ENCODE measurements at places on chromosomes 3 and 15.

GRCh38 chr3:21435871-21436270 lies 315.1 kb downstream of the ZNF385D start:
- H3K36me3 ChIP-seq, result no peaks in the 10 kb centered on the region
- H3K4me3 ChIP-seq, result no peak overlapping the region
- H3K27ac ChIP-seq, result no peak overlapping the region
- H3K4me1 ChIP-seq, result no peaks in the 10 kb centered on the region
- no peak for DNase-seq

DNA sequence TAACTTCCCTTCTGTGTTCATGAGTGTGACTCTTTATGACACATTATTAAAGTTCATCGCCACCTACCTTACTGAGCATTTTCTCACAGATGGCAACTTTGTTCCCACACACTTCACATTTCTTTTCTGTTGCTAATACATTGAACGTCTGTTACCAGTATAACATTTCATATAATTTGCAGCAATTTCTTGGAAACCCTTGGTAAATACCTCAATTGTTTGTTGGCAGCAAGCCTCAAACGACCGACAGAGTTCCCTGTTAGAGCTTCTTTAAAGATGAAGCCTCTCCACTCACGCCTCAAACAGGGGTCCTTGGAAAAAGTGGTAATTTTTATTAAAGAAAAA lies 3.2 kb upstream of the CHSY1 start:
- H3K4me1 ChIP-seq, result peaks cover 4% of the 10 kb centered on the region
- no peak for DNase-seq
- H3K4me3 ChIP-seq, result no peak overlapping the region
- no peaks in the 10 kb centered on the region for H3K36me3 ChIP-seq
- peaks cover 3% of the 10 kb centered on the region for H3K27me3 ChIP-seq
- no peak overlapping the region for H3K27ac ChIP-seq

- H3K4me3 ChIP-seq, result no peak overlapping the region
- no peak overlapping the region for H3K27ac ChIP-seq
- no peaks in the 10 kb centered on the region for H3K27me3 ChIP-seq
- H3K4me1 ChIP-seq, result no peaks in the 10 kb centered on the region
Observed at GRCh38 chr3:123429362-123430125, 19.3 kb downstream of the ADCY5 start.

DNA sequence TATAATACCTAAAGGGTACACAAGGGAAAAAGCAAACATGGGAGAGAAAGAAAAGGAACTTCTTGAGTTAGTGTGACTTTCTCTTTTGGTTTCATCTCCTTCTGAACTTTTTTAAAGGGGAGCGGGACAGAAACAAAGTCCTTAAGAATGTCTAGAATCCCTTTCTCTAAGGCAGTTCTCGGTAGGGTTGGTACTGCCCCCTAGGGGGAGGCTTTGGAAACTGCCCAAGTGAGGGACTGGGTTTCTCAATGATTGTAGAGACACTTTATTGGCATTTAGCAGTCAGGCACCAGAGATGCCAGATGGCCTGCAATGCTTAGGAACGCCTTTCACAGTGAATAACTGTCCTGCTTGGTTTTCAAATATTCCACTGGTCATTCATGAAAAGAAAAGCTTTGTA lies 172.7 kb downstream of the WDR72 start:
- no peaks in the 10 kb centered on the region for H3K36me3 ChIP-seq
- DNase-seq, result peak; percentile 68
- no peak overlapping the region for H3K27ac ChIP-seq
- H3K4me1 ChIP-seq, result no peaks in the 10 kb centered on the region
- H3K27me3 ChIP-seq, result no peaks in the 10 kb centered on the region

- no peak for DNase-seq
- no peaks in the 10 kb centered on the region for H3K36me3 ChIP-seq
- no peak overlapping the region for H3K27ac ChIP-seq
- peaks cover 30% of the 10 kb centered on the region for H3K4me1 ChIP-seq
Observed at GRCh38 chr15:74209997-74210671, 7.5 kb upstream of the STRA6 start.

GRCh38 chr3:110814170-110815007 lies 257.2 kb upstream of the NECTIN3 start:
- peaks cover 1% of the 10 kb centered on the region for H3K27me3 ChIP-seq
- no peak overlapping the region for H3K27ac ChIP-seq
- H3K4me1 ChIP-seq, result no peaks in the 10 kb centered on the region
- H3K4me3 ChIP-seq, result no peak overlapping the region

DNA sequence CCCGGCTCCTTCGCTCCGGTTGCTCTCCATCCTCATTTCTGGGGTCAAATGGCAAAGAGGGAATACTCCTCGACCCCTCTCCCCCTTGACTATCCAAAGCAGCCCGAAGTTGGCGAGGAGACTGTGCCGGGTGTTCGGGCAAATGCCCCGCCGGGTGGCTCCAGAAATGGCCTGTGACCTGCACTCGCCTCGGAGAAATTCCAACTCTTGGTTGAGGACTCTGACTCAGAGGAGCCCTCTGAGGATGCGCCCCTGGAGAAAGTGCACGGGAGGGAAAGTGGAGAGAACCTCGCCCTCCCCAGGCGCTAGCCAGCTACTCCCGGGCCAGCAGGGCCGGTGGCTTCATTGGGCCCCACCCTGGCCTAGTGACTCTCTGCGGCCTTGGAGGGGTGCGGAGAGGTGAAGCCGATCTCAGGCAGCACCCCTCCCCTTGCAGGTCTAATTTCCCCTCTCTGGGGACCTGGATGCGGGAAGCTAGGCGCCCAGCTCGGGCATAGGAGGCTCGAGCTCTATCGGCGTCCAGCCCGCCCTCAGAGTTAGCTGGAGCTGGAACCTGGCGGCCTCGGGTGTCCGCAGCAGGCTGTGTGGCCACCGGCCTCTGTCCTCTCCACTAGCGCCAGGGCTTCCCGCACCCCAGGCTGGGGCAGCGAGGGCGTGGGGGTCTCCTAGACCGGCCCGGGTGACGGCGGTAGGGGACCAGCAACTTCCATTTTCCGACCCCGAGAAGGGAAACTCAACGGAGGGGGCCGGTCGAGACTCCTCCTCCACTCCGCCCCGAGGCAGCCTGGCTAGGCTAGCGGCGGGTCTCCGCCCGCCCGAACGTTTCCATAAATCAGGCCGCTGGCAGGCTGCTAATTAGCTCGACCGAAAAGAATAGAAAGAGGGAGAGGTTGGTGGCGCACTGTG lies 29.4 kb downstream of the NR2F2 start:
- no peaks in the 10 kb centered on the region for H3K4me1 ChIP-seq
- H3K4me3 ChIP-seq, result peak overlapping the region; percentile 56
- H3K27me3 ChIP-seq, result peaks cover 95% of the 10 kb centered on the region
- no peak for DNase-seq
- H3K36me3 ChIP-seq, result no peaks in the 10 kb centered on the region

DNA sequence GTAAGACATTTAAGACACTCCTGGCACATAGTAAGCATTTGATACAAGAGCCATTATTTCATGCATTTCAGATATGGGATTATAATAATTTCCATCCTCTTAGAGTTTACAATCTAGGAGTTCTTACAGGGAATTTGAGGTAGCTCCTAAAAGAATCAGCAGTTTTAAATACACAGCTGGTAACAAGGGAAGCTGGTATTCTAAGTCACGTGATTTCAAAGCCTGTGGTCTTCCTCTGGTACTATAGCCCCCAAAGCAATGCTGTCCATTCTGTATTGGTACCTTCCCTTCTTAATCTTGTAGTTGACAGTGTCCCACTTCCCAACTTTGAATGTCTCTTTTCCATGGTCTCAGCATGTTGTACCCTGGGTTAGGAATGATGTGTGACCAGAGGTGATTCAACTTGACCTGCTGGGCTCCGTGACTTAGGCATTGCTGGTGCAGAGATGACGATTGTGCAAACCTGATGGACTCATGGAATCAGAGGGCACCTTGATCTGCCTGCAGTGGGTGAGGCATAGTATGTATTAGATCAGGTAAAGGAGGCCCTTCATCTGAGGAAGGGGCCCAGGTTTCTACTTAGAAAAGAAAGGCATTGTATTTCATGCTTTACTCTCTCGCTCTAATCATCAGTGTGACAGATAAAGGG lies 122.9 kb downstream of the AKAP13 start:
- H3K27me3 ChIP-seq, result no peaks in the 10 kb centered on the region
- H3K36me3 ChIP-seq, result no peaks in the 10 kb centered on the region
- H3K27ac ChIP-seq, result no peak overlapping the region
- H3K4me3 ChIP-seq, result no peak overlapping the region

DNA sequence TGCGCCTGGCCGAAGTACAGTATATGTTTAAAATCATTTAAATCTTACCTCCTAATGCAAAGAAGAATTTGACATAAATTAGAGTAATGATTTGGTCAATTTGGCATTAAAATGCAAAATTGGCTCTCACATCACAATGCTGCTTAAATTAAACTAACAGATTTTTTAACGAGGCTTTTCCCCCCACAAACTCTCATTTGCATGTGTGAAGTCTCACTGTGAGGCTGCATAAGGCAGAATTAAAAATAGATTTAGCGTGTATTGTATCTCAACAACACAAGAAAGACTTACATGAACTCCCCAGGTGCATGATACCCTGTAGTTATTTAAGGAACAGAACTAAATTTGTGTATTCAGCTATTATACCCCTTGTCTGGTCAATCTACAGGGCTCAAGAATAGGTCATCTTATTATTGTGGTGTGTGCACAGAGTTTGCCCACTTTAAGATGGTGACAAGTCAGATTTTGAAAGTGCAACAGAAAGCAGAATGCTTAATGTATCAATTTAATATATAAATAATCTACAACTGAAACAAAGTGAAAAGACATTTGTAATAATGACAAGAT lies 897.9 kb downstream of the EPHA3 start:
- H3K27ac ChIP-seq, result no peak overlapping the region
- no peaks in the 10 kb centered on the region for H3K4me1 ChIP-seq
- no peak overlapping the region for H3K4me3 ChIP-seq
- H3K27me3 ChIP-seq, result no peaks in the 10 kb centered on the region

GRCh38 chr3:5012367-5012766 lies 33.1 kb downstream of the BHLHE40 start:
- H3K27ac ChIP-seq, result no peak overlapping the region
- H3K4me3 ChIP-seq, result no peak overlapping the region
- H3K27me3 ChIP-seq, result no peaks in the 10 kb centered on the region
- H3K4me1 ChIP-seq, result no peaks in the 10 kb centered on the region

GRCh38 chr3:155018621-155019330 lies 61.3 kb upstream of the MME start:
- no peak overlapping the region for H3K27ac ChIP-seq
- H3K4me3 ChIP-seq, result no peak overlapping the region
- H3K4me1 ChIP-seq, result peaks cover 3% of the 10 kb centered on the region
- no peak for DNase-seq
- H3K27me3 ChIP-seq, result no peaks in the 10 kb centered on the region

DNA sequence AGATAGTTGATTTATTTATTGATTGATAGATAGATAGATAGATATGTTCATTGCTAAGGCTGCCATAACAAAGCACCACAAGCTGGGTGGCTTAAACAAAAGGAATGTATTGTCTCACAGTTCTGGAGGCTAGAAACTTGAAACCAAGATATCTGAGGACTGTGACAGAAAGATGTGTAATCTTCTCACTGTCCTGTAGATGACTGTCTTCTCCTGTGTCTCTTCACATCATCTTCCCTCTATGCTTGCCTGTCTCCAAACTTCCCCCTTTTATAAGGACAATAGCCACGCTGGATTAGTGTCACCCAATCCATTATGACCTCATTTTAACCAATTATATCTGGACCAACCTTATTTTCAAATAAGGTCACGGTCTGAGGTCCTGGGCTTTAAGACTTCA lies 40.9 kb downstream of the GNB4 start:
- no peaks in the 10 kb centered on the region for H3K36me3 ChIP-seq
- H3K27me3 ChIP-seq, result no peaks in the 10 kb centered on the region
- DNase-seq, result no peak
- H3K4me3 ChIP-seq, result no peak overlapping the region
- no peaks in the 10 kb centered on the region for H3K4me1 ChIP-seq
- no peak overlapping the region for H3K27ac ChIP-seq

DNA sequence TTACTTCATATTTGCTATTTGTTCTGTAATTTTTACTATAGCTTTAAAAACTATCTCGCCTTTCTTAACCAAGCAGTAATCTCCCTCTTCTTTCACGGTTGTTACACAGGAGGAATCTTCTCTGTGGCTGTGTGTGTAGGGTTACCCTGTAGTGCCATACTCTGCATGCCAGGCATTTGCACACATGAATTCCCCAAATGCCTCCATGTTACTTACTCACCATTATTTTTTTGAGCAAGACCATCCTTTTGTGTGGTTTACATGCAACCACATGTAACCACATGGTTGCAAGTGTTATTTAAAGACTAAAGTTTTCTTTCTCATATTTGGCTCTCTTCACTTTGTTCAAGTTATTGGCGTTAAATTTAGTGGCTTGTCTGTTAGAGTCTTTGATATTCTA lies 45.5 kb downstream of the HPS3 start:
- H3K4me3 ChIP-seq, result no peak overlapping the region
- peaks cover 59% of the 10 kb centered on the region for H3K36me3 ChIP-seq

GRCh38 chr15:80419546-80419945 lies 15.4 kb downstream of the ARNT2 start:
- no peaks in the 10 kb centered on the region for H3K4me1 ChIP-seq
- no peaks in the 10 kb centered on the region for H3K27me3 ChIP-seq
- H3K36me3 ChIP-seq, result no peaks in the 10 kb centered on the region
- H3K4me3 ChIP-seq, result no peak overlapping the region
- DNase-seq, result no peak

GRCh38 chr3:10600726-10601125 lies 95.3 kb upstream of the ATP2B2 start:
- H3K36me3 ChIP-seq, result no peaks in the 10 kb centered on the region
- no peaks in the 10 kb centered on the region for H3K27me3 ChIP-seq
- H3K4me3 ChIP-seq, result no peak overlapping the region
- H3K27ac ChIP-seq, result no peak overlapping the region
- no peaks in the 10 kb centered on the region for H3K4me1 ChIP-seq

DNA sequence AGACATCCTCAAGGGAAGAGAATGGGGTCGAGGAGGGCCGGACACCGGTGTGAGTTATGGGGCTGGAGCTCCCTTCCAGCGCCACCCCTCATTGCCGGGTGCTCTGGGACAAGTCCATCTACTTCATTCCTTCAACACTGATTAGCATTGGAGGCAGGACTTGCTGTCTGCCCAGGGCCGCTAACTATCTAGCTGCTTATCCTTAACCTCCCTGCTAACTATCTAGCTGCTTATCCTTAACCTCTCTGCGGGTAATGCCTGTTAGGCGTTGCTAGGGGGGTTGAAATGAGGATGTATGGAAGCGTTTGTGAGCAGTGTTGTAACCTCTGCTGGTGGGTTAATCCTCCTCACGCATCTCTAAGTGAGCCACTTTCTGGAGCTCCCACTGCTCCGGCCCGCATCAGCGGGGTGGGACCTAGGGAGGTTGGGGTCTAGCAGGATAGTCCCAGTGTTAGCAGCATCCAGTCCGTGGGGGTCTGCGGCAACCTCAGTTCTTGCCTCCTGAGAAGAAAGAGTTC lies 10.9 kb upstream of the CHAC1 start:
- H3K36me3 ChIP-seq, result no peaks in the 10 kb centered on the region
- peaks cover 12% of the 10 kb centered on the region for H3K27me3 ChIP-seq
- peaks cover 26% of the 10 kb centered on the region for H3K4me1 ChIP-seq
- H3K4me3 ChIP-seq, result peak overlapping the region; percentile 52
- no peak for DNase-seq

- H3K4me1 ChIP-seq, result peaks cover 2% of the 10 kb centered on the region
- H3K27me3 ChIP-seq, result no peaks in the 10 kb centered on the region
- no peak overlapping the region for H3K27ac ChIP-seq
- H3K4me3 ChIP-seq, result no peak overlapping the region
- no peaks in the 10 kb centered on the region for H3K36me3 ChIP-seq
- DNase-seq, result no peak
Observed at GRCh38 chr3:31226346-31226745, 306.4 kb upstream of the STT3B start.
